Activated naive CD4-positive, alpha-beta T cell (primary cell): ENCODE measurements at places on chromosomes 3 and 15.

GRCh38 chr3:107690522-107691138 is 167.9 kb downstream of the BBX start:
- no peak for DNase-seq

DNA sequence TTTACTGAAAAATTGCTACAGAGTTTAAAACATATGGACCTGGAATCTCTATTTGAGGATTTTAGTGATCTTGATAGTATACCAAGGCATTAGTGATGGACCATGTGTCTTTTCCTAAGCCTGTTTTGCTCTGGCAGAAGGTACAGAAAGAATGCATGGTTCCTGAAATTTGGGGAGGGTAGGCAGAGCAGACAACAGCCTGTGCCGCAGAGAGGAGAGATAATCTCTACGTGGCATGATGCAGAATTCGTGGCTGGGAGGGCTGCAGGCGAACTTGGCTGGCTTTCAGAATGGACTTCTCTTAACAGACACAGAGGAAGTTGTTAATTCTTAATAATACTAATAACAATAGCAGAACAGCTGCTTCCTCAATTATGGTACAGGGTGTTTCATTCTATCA is 137.5 kb upstream of the FOXB1 start:
- no peak for DNase-seq

DNA sequence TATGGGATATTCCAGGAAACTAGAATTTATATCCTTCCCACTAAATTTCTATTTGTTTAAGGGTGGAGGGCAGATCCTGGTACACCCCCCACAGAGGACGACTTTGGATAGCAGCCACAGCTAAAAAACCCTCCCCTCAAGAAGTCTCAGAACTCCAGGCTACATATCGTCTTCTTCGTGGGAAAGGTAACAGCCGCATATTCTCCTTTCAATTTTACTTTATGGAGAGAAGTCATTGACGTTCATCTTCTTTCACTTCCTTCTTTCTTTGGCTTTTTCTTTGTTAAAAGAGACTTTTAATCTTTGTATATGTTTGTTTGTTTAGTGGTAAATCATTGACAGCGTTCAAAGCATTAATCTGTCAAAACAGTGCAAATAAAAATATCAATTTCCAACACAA is 36.3 kb downstream of the TRIP4 start:
- DNase-seq: no peak

DNA sequence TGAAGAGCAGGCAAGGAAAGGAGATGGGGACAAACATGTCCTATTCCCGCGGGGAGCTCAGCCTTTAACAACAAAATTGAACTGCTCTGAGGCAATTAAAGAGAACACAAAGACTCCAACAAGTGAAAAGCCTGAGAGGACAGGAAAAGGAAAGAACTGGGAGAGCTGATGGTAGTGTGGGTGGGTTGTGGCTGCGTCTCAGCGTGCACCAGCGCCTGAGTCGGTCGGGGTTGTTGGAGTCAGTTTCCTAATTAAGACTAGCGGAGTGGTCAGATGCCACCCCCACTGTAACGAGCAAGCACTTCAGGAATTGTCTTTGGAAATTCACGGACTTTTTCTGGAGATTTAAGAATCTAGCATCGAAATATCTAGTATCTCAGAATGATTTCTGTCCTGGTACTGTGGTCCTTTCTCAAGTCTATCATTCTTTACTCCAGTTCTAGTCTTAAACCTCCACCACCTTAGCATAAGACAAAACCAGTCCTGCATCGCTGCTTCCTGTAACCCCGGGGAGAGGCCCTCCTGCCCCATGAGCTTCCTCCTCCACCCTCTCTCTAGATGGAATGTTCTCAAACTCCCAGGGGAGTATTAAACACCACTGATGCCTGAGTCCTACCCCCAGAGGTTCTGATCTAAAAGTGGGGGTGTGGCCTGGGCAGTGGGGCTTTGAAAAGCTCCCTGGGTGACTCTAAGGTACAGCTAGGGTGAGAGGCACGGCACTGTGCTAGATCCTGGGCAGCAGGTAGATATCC is 104.0 kb downstream of the CYP19A1 start:
- no peak for DNase-seq

DNA sequence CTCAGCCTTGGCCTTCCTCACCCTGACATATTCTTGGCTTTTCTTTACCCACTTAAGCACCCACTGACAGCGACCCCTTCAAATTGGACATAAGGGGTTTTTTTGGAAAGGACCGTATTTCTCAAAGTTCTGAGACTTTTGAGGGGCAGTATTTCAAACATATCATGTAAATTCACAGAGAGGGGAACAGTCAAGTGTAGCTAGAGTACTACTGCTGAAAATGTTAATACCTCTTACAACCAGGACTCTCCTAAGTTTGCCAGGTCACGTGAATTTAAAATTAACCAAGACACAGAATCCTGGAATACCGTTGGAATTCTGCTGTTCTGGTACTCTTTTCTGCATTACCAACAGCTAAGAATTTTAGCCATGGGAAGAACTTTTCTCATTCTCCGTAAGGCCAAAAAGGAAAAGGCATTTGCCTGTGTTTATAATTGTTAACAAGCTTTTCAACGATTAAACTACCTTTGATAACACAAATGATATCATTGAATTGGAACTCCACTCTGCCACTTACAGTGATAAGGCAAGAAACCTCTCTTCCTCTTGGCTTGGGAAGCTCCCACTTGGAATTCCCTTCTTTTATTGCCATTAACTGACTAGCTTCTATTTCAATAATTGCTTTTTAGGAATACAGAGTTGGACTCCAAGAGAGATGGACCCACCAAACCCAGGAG is 597 bp upstream of the GBE1 start:
- no peak for DNase-seq

GRCh38 chr15:39361497-39361896 is 219.4 kb upstream of the THBS1 start:
- DNase-seq: no peak

DNA sequence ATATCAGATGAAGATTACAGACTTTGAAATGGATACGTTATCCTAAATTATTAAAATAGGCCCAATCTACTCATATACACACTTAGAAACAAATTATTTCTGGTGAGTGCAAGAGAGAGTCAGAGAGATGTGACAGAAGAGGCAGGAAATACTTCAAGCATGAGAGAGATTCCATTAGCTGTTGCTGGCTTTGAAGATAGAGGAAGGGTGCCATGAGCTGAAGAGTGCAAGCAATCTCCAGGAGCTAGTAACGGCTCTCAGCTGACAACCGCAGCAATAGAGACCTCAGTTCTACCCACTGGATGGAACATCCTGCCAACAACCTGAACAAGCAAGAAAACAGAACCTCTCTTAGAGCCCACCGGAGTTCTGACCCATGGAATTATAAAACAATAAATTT is 270.7 kb upstream of the SLITRK3 start:
- no peak for DNase-seq

DNA sequence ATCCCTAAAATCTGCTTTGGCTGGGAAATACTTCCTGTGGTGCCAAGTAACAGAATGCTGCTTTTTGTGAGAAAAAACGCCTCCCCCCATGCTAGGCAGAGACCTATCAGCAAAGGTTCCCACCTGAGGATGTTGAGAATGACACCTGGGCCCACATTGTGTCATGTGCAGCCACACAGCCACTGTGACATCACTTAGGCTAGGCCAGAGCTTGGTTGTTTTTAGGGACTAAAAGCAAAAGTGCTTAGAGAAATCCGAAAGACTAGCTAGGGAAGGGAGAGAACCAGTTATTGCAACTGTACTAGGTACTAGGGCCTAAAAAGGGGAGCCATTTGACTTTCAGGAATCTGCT is 6.2 kb downstream of the ZDHHC3 start:
- no peak for DNase-seq

GRCh38 chr15:57190208-57190607 is 186.1 kb upstream of the CGNL1 start:
- no peak for DNase-seq

DNA sequence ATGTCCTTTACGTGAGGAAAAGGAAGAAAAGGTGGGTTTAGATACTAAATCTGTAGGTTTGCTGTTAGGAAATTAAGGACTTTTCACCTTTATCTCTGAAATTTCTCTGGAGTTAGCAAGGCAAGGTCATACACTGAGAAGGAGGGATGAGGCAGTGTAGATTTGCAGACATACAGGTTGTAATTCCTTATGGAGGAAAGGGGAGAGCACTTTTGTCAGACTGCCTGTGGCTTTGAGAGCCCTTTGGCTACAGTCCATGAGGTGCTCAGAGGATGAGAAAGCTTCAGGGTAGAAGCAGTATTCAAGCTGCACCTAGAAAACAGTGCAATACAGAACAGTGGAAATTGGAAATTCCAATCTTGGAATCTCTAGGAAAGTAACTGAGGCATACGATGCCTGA is 8.3 kb downstream of the RPL14 start:
- no peak for DNase-seq

- DNase-seq: no peak
Measured at GRCh38 chr3:109648027-109648426, 310.7 kb upstream of the DPPA4 start.

- DNase-seq: no peak
Measured at GRCh38 chr3:43180027-43180426, 74.1 kb upstream of the POMGNT2 start.

- DNase-seq: no peak
Measured at GRCh38 chr3:133910422-133910821, 14.7 kb upstream of the RAB6B start.
